NCI-H226 (cell line): ENCODE measurements at places on chromosomes 3 and 15.
A peak's percentile ranks its signal among the peaks of the same experiment; 100 is the strongest.

- peak; percentile 28 for DNase-seq
These were observed 138.9 kb downstream of the GREM1 start for GRCh38 chr15:32856753-32857152.

DNA sequence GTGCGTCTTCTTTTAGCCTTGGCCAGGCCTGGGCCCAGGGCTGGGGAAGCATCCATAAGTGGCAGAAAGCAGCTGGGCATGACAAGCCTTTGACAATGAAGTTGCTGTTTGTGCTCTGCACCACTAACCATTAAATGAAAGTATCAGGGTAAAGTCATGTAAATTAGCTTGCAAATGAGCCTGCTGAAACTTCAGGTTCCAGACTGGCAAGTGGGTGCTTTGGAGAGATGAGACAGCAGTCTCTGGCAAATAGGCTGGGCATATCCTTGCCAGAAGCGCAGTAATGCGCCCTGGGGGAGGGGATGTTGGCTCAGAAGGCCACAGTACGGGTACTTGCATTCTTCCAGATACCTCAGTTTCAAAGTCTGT is 40.7 kb downstream of the RAB6B start:
- no peak for DNase-seq

DNA sequence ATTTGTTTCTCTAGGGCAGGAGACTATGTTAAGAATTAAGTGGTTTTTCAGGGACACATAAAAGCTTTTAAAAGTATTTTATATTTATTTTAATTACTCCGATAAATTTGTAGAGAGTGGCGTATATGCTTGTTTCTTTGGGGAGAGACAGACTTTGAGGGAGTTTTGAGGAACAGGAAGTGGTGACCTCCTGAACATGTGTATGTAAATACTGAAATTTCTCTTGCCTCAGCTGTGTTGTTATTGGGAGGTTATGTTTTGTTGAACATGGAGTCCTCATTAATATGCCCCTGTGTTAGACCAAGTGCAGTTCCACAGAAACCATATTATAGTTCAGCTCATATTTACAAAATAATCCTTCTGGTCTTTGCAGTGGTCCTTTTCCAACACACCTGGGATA is 41.8 kb upstream of the UTS2B start:
- DNase-seq: no peak

- DNase-seq: peak; percentile 74
These were observed 287.5 kb downstream of the ULK4 start for GRCh38 chr3:41674449-41674848.

GRCh38 chr3:78736863-78737262 is 1030.9 kb downstream of the ROBO1 start:
- no peak for DNase-seq

DNA sequence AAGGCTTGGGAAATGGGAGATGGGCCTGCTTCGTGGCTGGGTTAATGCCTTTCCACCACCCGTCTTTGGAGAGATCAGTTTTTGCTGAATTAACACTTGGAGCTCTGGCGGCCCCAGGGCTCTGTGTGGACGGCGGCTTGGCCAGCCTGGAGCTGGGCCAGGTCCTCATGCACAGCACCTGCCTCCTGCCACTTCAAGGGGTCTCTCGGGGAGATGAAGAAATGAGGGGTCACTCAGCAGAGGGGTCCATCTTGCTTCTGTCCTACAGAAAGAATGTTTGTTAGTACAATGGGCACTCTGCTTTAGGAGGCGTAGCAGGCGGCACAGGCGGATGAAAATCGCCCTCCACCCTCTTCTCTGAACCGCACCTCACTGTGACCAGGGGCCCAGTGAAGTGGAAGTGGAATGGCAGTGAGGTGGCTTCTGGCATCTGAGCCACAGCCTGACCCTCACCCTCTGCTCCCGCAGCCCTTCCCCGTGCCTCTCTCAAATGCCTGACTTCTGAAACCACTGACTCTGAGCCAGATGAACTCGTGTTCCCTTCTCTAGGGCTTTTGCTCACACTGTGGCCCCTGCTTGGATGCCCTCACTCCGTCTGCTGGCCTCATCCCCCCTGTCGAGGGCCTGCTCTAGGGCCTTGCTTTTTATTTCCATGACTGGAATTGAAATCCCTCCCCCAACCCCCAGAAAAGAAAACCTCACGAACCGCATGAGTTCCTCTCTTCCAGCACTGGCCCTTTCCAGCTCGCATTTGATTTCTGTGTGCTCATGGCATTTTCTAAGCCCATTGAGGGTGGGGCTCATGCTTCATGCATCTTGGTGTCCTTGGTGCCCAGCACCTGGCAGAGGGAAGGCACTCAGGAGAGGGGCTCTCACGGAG is 42.2 kb downstream of the CHDH start:
- no peak for DNase-seq

DNA sequence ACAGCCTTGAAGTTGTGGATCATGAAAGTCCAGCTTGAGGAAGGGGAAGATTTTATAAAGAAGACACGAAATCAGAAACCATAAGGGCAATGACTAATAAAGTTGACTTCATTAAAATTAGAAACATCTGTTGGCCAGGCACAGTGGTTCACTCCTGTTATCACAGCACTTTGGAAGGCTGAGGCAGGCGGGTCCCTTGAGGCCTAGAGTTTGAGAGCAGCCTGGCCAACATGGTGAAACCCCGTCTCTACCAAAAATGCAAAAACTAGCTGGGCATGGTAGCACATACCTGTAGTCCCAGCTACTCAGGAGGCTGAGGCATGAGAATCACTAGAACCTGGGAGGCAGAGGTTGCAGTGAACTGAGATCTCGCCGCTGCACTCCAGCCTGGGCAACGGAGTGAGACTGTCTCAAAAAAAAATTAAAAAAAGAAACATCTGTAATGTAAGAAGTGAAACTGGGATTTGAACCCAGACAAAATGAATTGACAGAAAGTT is 7.9 kb upstream of the UBXN7 start:
- DNase-seq: no peak

- no peak for DNase-seq
These were observed 38.2 kb upstream of the PLCL2 start for GRCh38 chr3:16846373-16847080.

DNA sequence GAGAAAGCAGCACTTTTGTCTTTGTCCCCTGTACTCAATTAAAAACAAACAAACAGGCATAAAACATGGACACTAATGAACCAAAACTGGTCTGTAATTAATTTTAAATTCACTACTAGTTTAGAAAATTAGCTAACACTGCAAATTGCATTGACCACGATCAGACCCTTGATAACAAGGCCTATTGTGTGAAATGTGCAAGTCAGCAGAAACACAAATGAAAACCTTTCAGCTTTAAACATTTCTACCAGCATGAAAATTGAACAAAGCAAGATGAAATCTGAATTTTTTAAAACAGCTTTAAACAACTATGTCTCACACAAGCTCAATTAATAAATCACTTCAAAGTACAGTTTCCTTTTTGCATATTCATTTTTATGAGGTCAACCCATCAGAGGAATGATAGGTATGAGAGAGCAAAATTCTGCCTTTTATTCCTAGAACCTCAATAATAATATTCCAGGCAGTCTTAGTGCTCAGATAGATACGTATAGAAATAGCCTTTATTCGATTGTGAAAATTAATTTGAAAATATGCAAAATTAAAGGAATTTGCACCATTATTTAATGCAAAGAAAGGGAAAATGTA is 27.0 kb upstream of the CHMP2B start:
- DNase-seq: no peak

DNA sequence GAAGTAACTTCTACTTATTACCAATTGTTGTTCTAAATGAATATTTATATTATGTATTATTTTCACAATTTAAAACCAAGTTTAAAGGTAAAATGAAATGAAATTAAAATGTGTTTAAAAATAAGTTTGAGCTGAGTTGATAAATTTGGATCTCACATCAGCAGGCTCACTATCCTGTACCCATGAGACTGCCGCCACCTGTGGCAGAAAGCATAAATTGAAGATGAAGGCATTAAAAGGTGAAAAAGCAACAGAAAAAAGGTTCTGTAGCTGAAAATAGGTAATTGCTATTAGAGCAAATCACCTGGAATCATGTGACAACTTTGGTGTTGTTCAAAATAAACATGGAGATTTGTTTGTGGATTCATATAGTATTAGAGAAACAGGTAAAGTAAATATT is 133.0 kb upstream of the CADM2 start:
- no peak for DNase-seq
